ENCODE measurements at places on chromosomes 2 and 18. TPM values are rescaled to one million over a fixed set of nuclear protein-coding genes. Genes with fewer than 3 reads are reported as not detected.

GKN1 gene
- polyA plus RNA-seq: not detected

ASPRV1 gene
- 0.23 TPM for polyA plus RNA-seq

GCG gene
- not detected for polyA plus RNA-seq

MAPK4 gene
- 0.02 TPM for polyA plus RNA-seq

RNF125 gene
- 0.05 TPM for polyA plus RNA-seq

RGPD4 gene
- 0.02 TPM for polyA plus RNA-seq

OTOS gene
- not detected for polyA plus RNA-seq

ALPI gene
- polyA plus RNA-seq: not detected

SP140 gene
- polyA plus RNA-seq: 0.75 TPM

ANKRD62 gene
- polyA plus RNA-seq: not detected

SNED1 gene
- polyA plus RNA-seq: 0.03 TPM

DNA sequence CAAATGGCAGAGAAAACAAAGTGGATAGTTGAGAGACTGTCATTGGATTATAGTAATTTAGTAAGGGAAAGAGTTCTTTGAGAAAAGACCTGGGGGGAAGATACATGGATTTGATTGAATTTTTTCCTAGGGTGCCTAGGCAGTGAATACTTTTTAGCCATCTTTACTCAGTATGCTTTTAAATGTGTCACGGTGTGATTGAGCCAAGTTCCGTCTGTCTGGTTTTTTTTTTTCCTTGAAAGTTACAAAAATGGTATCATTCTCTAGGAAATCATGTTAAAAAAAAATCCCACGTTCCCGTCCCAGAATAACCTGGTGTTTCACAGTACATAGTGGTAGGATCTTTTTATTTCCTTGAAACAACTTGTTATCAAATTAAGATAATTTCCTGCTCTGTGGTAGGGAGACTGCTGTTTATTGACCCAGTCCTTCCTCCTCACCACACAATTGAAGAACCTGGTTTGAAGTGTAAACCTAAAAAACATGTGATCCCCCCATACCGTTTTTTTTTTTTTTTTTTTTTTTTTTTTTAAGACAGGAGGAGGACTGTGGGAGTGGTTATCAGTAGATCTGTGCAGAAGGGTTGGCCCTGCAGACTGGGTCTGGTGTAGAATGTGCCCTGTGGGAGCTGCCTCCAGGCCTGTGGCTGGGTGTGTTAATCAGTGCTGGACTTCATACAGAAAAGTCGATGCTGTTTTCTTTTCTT lies 55.1 kb downstream of the DGKD start:
- no peak for DNase-seq

DNA sequence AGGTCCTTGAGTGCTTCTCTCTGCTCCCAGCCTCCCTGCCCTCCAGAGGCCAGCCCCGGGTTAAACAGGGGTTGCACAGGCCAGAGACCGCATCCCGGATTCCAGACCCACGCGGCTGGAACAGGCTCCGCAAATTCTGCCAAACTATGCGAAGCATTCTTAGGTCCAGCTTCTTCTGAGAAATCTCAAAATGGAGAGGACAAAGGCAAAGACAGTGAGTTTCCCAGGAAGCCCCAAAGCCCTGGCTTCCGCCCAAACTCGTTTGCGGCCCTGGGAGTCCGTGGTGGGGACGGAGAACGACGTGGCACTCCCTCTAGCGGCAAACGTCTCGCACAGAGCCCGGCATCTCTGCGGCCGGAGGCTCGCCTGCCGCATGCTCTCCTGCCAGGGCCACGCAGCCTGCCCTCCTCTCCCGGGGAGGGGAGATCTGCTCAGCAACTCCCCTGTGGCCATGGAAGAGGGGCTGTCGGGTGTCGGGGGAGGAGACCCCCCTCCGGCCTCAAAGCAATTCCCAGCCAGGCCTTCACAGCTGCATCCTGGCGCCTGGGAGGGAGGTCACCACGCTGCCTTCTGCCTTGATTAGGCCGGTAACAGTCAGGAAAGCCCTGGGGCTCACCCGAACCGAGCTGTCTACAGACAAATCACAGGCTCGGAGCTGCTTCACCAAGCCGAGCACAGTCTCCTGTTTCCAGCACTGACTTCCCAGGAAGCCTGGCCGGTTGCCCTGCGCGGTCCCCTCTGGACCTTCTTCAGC lies 33.4 kb upstream of the KLHL29 start:
- peak; percentile 98 for DNase-seq

DNA sequence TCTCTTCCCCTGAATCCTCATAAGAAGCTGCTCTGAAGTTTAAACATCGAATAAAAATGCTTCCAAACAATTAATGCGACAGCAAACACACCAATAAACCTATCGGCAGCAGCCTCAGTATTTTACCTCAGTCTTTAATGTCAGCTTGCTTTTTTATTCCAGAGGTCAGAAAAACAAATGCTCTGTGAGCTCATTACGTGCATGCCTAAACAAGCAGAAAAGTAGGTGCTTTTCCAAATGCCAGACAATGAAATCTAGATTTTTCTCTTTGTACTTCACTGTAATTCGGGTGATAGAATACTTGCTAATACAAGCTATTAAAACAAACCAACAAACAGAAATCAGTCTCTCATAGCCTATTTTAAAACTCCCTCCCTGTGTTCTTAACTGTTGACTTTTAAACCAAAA lies 381.5 kb downstream of the NRXN1 start:
- no peak for DNase-seq

- no peak for DNase-seq
Measured at GRCh38 chr2:232097758-232098157, 136.2 kb downstream of the DIS3L2 start.

DNA sequence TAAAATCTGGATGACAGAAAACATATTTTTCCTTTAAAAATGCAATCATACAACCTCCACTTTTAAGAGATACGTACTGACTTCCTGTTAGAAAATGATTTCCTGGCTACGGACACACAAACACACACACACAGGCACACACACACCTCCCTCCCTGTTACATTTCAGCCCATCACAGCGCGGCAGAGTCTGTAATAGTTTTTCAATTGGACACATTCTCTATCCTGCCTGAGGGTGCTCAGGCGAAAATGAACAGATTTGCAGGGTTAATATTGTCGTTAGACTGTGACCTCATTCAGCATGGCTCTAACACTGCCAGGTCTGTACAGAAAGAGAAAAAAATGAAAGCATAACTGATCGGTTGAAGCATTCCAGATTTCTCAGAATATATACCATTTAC lies 45.0 kb downstream of the KCTD1 start:
- peak; percentile 63 for DNase-seq

GRCh38 chr2:37342591-37343220 lies 1.7 kb upstream of the QPCT start:
- peak; percentile 62 for DNase-seq

DNA sequence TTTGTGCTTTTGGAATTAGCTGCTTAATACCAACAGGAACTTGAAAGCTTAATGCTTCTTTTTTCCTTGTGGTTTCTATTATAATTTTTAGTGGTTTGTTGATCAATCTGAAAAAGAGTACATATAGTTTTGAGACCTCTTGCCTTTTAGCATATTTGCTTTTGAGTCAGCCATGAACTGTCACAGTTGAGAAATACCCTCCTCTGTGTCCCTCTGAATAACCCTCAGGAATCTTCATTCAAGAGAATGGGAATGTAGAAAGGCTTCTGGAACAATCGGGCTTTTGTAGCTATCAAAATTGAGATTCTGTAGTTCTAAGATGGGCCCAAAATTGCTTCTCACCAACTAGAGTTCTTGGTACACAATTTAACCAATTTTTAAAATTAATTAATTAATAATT lies 451.1 kb upstream of the TRIB2 start:
- DNase-seq: no peak

DNA sequence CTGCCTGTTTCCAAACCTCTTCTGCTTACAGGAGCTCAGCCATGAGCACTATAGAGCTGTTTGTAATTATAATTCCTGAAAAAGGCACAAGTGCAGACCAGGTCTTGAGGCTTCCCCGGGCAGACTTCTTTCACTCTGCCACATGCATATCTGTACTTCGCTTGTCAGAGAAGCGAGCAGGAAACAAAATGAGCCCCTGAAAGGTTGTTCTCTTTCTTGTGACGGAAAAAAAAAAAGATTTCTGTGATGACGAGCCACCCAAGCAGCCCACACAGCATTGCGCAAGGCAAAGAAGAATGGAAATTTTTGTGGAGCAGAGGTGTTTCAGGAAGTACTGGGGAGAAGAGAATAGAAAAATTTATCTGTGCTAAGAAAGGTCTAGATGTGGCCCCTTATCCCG lies 54.0 kb upstream of the LINC00305 start:
- DNase-seq: no peak

- DNase-seq: no peak
Measured at GRCh38 chr2:73561422-73561821, 80.8 kb downstream of the NAT8 start.

- no peak for DNase-seq
Measured at GRCh38 chr2:107810734-107811133, 16.0 kb upstream of the RGPD4 start.

DNA sequence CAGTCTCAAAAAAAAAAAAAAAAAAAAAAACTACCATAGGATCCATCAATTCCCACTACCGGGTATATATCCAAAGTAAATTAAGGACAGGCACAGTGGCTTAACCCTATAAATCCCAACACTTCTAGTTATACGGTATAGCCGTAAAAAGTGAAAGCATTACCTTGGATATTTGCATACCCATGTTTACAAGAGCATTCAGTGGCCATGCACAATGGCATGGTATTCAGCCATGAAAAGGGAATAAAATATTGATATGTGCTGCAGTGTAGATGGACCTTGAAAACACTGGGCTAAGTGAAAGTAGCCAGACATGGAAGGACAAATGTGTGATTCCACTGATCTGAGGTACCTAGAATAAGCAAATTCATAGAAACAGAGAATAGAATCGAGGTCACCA lies 111.8 kb upstream of the CAB39 start:
- no peak for DNase-seq

DNA sequence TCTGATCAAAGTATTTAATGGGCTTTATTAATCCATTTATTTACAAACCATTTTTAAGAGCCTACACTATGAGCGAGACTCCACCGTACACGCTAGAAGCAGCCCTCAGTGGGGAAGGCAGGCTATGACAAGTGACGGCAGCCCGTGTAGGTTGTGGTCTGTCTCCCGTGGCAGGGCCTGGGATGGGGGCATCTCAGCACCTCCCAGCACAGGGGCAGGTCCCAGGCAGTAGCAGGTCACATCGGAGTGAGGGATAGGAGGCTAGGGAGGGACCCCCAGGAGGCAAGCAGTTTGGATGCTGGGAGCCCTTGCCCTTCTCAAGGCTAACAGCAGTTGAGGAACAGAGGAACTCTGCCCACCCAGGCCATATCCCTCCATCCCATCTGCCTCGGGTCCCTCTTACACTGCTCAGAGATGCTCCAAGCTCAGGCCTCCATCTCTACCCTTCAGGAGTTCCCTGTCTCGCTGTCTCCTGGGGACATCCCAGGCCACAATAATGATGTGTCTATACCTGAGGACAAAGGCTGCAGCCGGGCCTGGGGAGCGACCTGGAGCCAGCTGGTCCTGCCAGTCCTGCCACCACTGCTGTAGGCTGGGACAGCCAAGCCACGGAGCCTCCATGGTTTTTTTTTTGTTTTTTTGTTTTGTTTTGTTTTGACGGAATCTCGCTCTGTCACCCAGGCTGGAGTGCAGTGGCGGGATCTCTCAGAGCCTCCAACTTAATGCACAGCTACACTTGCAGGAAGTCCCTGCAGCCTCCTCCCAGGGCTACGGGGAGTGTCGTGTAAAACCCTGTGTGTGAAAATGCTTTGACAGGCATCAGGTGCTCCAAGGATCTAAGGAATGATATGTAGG lies 92.0 kb downstream of the NDUFA10 start:
- DNase-seq: no peak

DNA sequence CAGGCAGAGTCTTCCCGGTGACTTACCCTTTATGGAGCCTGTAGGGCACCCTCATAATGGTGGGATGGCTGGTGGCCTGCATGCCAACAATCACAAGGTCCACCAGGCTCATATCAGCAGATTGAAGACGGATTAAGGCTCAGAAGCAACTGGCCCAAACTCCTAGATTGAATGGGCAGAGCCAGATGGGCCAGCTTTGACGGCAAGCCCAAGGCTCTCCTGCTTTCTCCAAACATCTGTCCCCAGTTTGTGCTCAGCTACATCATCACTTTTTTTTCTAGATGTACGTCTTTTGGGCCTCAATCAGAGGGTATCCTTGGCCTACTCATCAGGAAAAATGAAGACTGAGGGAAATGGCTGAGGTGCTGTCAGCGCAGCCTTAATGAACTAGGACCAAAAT lies 114.6 kb downstream of the VIT start:
- no peak for DNase-seq

GRCh38 chr2:8132351-8132831 lies 549.5 kb upstream of the ID2 start:
- no peak for DNase-seq

GRCh38 chr2:236643480-236643879 lies 73.9 kb downstream of the ACKR3 start:
- DNase-seq: no peak
